ENCODE measurements at places on chromosomes 4 and X. TPM values are rescaled to one million over a fixed set of nuclear protein-coding genes. Genes with fewer than 3 reads are reported as not detected.

MXRA5 gene
- total RNA-seq = not detected

SLC9A7 gene
- total RNA-seq = 7.9 TPM

SLC6A8 gene
- 11.4 TPM for total RNA-seq

PLXNB3 gene
- 3.6 TPM for total RNA-seq

DTHD1 gene
- total RNA-seq = not detected

PPARGC1A gene
- total RNA-seq = 0.28 TPM

CCDC110 gene
- not detected for total RNA-seq

HS3ST1 gene
- total RNA-seq = 0.90 TPM

PTPN13 gene
- 4.3 TPM for total RNA-seq

FHIP1A gene
- total RNA-seq = 0.16 TPM

SPANXD gene
- total RNA-seq = not detected

RPL39 gene
- 3,585 TPM for total RNA-seq

TMEM31 gene
- total RNA-seq = not detected

TMSB15A gene
- 0.81 TPM for total RNA-seq

TSPAN7 gene
- total RNA-seq = 2.8 TPM

CPLX1 gene
- total RNA-seq = 0.44 TPM

DNASE1L1 gene
- total RNA-seq = 26.1 TPM

XG gene
- total RNA-seq = not detected

SMIM10L2A gene
- 0.21 TPM for total RNA-seq

HSD17B13 gene
- total RNA-seq = 0.07 TPM

FGFR3 gene
- 1.2 TPM for total RNA-seq

SHROOM2 gene
- total RNA-seq = 0.48 TPM

MAGEH1 gene
- total RNA-seq = 6.7 TPM

AREG gene
- 48.1 TPM for total RNA-seq

GABRG1 gene
- total RNA-seq = not detected

COL4A5 gene
- 7.9 TPM for total RNA-seq

MSX1 gene
- 4.8 TPM for total RNA-seq
